AG10803 (cell line): ENCODE measurements at places on chromosomes 1 and 21.

DNA sequence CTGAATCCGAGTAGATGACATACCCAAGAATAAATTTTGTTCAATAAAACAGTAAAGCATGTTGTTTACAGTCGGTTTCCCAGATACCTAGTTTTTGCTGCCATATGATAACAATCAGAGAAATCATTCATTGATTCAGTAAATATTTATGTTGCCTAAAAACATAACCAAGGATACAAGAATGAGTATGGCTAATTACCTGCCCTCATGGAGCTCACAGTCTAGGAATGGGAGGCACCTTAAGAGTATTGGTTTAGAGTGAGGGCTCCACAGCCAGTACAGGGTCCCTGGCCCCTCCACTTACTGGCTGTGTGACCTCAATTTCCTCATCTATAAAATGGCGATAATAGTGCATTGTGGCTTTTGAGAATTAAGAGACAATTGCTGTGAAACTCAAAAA, 921 bp downstream of the ATP5PB start:
- DNase-seq: no peak

GRCh38 chr1:94017155-94017829, 103.7 kb downstream of the ABCA4 start:
- DNase-seq: no peak

DNA sequence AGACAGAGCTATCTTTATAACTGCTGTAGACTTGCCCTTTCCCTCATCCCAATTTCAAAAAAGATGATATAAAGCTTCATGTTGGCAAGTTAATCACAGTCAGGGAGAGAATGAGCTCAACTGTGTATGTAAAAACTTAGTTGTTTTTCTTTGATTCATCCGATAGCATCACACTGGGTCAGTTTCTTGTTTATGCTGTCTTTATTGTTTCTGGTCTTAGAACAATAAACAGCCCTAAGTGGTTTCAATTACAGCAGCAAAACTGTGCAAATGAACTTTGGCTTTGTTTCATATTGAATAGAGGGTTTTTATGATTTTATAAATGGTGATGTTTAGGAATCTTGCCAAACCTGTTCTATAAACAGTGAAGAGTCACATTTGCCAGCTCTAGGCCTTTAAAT, 423.8 kb upstream of the CXADR start:
- no peak for DNase-seq

GRCh38 chr1:218823291-218823900, 350.3 kb upstream of the LYPLAL1 start:
- DNase-seq: peak; percentile 87

DNA sequence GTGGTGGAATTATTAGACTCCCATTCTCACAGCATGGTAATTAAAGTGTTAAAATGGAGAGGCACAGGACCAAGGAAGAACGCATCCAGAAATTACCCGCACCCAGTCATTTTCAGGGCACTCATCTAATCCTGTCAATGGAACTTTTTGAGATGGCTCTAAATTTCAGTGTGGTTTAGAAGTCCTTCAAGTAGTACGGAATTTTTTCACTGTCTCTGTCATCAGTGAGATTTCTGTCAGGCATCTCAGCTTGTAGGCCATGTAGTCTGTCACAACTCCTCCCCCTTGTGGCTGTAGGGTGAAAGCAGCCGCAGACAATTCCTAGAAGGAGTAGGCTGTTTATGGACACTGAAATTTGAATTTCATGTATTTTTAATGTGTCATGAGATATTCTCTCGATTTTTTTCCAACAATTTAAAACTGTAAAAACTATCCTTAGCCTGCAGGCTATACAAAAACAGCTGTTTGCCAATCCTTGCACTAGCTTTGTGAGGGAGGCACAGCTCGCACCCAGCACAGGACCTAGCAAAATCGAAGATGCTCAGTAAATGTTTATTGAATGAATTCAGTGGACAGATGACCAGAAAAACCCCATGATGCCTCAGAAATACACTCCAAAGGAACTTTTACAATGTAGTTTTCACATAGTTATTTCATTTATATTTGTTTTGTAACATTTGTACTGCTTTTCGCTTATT, 6.6 kb upstream of the NUP133 start:
- DNase-seq: peak; percentile 78

GRCh38 chr21:33315946-33316710, 8.6 kb upstream of the IFNAR1 start:
- no peak for DNase-seq

DNA sequence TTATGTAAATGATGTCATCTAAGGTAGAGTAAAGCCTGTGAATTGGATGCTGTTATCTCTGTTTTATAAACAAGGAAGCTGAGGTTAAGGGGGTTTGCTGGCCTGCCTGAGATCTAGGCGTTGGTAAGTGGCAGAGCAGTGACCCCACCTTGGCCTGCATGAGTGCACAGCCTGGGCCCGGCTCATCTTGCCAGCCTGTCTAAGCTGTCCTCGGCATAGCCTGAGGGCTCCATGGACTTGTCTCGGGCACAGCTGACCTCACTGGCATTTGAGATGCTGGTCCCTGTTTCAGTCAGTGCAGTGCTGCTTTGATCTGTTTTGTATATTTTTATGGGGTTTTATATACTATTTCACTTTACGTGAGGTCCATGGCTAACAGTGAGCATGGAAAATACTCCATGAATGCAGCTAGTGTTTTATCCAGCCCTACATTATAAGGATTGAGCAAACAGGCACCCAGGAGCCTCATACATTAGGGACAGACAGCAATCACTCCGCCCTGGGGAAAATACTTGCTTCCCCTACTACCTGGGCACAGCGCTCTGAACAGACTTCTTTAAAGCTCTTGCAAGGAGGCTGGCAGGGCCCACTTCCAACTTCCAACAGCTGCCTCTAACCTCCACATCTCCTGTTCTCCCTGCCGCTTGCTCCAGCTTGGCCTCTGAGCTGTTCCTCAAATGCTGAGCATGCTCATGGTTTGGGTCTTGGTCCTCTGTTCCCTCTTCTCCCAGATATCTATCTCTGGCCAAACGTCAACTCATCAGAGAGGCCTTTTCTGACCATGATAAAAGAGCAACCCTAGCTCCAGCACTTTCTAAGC, 150.6 kb upstream of the HMGB4 start:
- no peak for DNase-seq

- peak; percentile 94 for DNase-seq
These were observed 90.2 kb upstream of the C1orf21 start for GRCh38 chr1:184296466-184297243.

DNA sequence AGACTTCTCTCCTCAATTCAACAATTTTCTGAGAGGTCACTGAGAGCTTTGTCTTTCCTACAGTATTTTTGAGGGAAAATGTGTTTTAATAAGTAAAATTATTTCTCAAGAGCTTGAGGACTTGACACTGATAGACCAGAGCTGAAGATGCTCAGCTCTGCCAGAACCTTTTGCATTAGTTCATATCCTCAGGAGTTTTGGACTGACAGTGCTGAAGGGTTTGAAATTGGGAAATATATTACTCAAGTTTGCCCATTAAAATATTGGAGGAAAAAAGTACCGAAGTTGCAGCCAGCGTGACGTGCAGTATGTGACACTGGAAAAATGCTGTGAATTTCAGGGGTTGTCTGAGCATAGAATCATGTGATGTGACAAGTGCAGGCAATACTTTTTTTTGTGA, 346.6 kb upstream of the DPYD start:
- DNase-seq: no peak

DNA sequence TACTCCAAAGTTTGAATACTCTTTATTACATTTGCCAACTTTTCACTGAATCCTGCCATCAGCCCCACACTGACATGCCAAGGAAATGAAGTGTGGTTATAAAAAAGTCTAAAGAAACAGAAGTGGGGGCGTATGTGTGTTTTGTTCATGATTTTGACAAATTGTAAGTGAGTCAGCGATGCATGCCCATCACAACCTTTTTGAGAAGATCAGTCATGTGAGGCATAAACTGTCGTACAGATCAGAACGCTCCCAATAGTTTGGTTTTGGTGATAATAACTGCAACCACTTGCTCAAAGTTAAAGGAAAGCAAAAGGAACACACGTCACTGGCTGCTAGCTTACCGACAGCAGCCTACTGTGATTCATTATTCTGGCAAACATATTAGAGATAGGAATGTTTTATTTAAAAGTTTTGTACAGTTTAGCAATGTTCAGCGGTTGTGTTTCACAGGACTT, 95.6 kb downstream of the RGS2 start:
- DNase-seq: peak; percentile 68

- DNase-seq: no peak
These were observed 729.5 kb upstream of the ADGRL2 start for GRCh38 chr1:81071072-81071858.

DNA sequence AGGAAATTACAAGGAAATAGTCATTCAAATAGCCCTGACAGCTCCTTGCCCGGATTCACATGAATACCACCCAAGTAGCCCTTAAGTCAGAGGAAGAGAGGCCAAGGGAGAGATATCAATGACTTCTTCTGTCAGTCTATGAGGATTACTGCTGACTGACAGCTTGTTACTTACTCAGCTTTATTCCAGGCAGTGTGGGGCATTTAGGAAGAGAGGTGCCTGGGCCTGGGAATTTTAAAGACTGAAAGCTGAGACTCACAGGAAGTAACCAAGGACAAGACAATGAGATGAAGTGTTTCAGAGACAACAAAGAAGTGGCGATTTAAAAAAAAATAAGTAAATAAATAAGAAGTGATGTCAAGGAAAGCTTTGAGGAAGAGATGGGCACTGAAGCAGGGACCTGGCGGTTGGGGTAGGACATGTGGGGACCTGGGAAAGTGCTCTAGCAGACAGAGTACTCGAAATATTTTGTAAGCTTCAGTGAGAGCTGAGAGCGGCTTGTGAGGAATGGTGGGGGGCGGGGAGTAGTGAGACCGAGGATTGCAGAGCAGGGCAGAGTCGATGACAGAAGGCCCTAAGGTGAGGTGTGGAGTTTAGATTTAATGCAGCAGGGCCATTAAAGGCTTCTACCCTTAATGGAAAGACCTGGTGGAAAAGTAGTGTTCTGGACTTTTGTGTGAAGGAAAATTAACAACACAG, 58.9 kb downstream of the ST3GAL3 start:
- no peak for DNase-seq

GRCh38 chr1:248686815-248687214, 15.8 kb downstream of the OR14I1 start:
- no peak for DNase-seq

- no peak for DNase-seq
These were observed 20.3 kb downstream of the CDCP2 start for GRCh38 chr1:54132495-54132894.

GRCh38 chr1:97632776-97633175, 288.1 kb downstream of the DPYD start:
- no peak for DNase-seq

DNA sequence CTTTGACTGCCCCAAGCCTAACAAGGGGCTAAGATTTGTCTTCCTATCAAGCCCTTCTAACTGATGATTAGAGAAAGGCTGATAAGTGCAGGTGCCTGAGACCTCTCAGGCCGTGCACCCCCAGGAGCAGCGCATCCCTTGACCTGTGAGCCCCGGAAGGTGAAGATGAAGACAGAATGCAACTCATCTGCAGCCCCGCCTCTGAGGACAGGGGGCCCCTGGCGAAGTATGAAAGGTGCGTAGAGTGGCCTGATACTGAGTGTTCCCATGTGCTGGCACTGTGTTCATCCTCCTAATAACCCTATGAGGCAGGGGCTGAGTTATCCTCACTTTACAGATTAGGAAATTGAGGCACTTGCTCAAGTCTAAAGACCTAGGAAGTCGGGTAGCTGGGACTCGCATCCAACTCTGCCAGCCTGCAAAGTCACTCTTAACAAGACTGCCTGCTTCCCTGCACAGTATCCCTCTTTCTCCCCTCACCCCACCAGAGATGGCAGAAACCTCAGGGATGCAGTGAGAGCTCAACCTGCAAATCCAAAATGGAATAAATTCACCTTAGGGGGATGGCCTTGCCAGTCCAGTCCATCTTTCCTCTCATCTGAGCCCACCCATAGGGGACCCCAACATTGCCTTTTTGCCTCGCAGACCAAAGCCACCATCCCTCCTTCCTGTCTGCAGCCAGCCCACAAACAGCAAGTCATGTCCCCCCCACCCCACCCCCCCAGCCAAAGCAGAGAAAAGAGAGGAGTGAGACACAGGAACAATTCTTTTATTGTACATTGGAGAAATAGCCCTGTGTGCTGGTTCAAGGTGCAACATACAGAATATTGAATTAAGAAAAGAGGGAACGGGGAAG, 4.1 kb downstream of the CAMK2N1 start:
- no peak for DNase-seq

- no peak for DNase-seq
These were observed 68.0 kb upstream of the WDR26 start for GRCh38 chr1:224502459-224503160.

DNA sequence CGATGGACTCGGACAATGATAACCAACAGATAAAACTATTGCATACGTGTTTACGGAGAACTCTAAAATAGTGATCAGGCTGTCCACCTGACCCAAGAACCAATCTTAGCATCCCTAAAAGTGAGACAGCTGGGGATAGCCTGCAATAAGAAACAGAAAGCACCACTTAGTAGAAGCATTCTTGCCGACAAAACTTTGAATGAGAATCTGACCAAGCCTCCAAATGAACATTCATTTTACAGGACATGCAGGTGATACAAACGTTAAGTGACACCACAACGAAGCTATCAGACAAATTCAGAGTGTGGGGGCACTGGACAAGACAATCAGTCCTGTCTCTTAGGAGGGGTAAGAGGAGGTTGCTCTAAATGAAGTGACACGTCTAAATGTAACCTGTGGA, 1.2 kb downstream of the PSMG1 start:
- no peak for DNase-seq

- DNase-seq: no peak
These were observed 1.9 kb downstream of the NTRK1 start for GRCh38 chr1:156862584-156862983.

DNA sequence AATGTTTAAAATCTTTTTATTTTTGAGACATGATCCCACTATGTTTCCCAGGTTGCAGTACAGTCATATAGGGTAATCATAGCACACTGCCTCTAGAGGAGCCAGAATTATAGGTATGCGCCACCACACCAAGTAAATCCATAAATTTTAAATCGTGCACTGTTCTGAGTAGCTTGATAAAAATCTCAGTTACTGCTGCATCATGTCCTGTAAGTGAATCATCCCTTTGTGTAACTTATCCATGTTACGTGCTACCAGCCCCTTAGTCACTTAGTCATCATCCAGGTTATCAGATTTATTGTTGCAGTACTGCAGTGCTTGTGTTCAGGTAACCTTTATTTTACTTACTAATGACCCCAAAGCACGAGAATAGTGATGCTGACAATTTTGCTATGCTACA, 1770.9 kb downstream of the BRINP3 start:
- no peak for DNase-seq

- peak; percentile 16 for DNase-seq
These were observed 142.9 kb upstream of the DUSP10 start for GRCh38 chr1:221884821-221885220.

DNA sequence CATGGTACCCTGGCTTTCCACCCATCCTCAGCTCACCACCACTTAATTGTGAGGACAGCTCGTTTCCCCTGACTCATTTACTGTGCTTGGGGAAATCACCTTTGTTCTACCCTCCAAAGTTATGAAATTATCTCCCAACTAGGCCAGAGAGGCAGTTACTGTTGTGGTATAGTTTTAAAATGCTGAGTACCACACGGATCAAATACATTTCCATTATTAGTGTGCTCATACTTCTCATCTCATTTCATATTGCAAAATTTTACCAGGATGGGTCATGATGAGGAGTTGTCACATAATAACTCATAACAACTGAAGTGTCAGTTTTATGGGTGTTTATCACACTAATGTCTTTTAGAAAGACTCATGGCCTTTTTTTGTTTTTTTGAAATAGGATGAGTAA, 9.2 kb upstream of the OR2B11 start:
- no peak for DNase-seq

GRCh38 chr1:147641695-147642592, 28.4 kb downstream of the ACP6 start:
- DNase-seq: peak; percentile 41

GRCh38 chr1:181669246-181669645, 185.9 kb downstream of the CACNA1E start:
- DNase-seq: no peak
